ENCODE measurements at places on chromosomes 1 and 21. TPM values are rescaled to one million over a fixed set of nuclear protein-coding genes. Genes with fewer than 3 reads are reported as not detected.

C1QA gene
- total RNA-seq, result 27.4 TPM

KRTAP20-1 gene
- not detected for total RNA-seq

- DNase-seq, result no peak
Measured at GRCh38 chr1:151756291-151756690, 7.0 kb downstream of the MRPL9 start.

GNL2 gene
- total RNA-seq, result 47.5 TPM
